ENCODE measurements at places on chromosomes 1 and 21. TPM values are rescaled to one million over a fixed set of nuclear protein-coding genes. Genes with fewer than 3 reads are reported as not detected.
A peak's percentile ranks its signal among the peaks of the same experiment; 100 is the strongest.

DNA sequence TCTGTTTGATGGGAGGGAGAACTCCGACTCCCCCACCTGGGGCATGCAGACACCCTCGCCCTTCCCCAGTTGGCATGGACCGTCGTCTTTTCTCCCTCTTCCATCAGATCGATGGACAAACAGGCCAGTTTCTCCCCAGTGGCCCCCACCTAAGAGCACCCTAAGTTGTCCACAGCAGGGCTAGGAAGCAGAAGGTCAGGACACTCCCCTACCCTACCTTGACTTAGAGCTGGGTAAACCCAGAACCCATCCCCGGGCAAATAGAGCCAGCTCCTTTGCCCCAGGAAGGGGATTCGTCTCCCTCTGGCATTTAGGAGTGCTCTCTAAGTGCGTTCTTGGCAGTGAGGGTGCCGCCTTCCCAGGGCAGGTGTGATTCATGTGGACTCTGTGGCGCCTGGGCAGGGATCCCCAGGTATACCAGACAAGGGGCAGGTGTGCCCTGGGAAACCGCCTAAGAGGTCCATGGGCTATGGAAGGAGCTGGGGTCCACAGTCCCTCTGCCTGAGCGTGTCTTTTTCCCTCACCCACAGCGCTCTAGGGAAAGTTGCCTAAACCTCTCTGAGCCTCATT lies 2.7 kb upstream of the RUNX3 start:
- DNase-seq: no peak

GRCh38 chr21:45014747-45015468 lies 59.5 kb upstream of the ADARB1 start:
- DNase-seq: no peak

Gene SEC16B
- total RNA-seq: 0.19 TPM

- peak; percentile 16 for DNase-seq
Observed at GRCh38 chr1:159229260-159229885, 24.7 kb downstream of the ACKR1 start.
